ENCODE measurements at places on chromosomes 1 and 21.

GRCh38 chr1:165383599-165384405 is 27.3 kb upstream of the LMX1A start:
- no peak for DNase-seq

GRCh38 chr21:22211943-22212342 is 1213.7 kb downstream of the NCAM2 start:
- no peak for DNase-seq

DNA sequence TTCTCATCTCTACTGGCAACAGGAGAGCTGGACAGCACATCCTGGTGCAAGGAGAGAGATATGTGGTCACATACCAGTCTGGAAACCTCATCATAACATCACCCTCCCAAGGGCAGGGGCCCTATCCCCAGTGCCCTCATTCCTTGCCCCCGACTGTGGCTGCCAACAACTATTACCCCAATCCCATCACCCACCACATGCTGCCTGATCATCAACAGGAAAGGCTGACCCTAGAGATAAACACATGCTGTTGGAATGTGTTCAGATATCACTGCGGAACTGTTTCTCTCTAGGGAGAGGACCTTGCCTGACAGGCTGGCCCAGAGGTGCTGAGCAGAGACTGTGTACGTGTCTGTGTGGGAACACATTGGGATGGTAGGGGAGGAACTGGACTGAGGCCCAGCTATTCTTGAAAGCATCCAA is 4.5 kb upstream of the INKA2 start:
- no peak for DNase-seq

GRCh38 chr21:44477712-44478111 is 22.4 kb downstream of the LRRC3 start:
- no peak for DNase-seq

DNA sequence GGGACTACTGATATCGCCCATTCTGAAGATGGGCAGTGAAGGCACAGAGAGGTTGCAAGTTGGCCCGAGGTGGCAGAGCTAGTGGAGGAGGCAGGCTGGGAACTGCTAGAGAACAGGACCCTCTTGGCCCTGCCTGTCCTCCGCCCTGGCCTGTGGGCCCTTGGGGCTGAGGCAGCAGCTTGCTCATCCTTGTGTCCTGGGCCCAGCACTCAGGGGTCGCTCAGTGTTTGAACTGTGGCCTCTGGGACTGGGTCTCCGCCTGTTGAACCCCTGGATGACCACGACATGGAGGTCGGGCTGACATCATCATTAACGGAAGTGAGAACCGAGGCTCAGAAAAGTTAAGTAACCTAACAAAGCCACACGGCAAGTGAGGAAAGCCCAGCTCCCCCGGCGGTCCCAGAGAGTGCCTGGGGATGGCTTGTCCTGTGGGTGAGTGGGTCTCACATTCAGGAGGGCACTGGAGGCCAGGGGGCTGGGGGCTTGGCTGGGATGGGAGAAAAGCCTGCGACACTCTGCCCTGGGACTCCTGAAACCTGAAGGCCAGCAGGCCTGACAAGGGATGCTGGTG is 23.0 kb upstream of the DDOST start:
- no peak for DNase-seq

- peak; percentile 43 for DNase-seq
Observed at GRCh38 chr1:178451529-178451928, 45.2 kb downstream of the CLEC20A start.

DNA sequence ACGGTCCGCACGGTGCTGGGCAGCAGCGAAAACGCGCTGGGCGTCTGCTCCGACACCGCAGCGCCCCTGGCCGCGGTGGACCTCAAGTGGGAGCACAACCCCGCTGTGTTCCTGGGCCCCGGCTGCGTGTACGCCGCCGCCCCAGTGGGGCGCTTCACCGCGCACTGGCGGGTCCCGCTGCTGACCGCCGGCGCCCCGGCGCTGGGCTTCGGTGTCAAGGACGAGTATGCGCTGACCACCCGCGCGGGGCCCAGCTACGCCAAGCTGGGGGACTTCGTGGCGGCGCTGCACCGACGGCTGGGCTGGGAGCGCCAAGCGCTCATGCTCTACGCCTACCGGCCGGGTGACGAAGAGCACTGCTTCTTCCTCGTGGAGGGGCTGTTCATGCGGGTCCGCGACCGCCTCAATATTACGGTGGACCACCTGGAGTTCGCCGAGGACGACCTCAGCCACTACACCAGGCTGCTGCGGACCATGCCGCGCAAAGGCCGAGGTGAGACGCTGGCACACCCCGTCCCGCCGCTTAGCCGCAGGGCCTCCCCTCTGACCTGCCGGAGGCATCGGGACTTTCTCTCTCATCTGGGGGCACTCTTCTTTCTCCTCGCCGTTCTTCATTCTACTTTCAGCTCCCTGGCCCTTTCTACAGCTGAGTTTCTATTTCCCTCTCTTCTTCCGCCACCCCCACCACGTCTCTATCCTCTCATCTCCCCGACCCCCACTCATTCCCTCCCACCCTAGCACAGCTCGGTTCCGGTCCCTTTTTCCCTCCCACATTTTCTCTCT is 1.0 kb downstream of the NPR1 start:
- DNase-seq: no peak

- DNase-seq: no peak
Observed at GRCh38 chr1:9143250-9143649, 14.3 kb upstream of the GPR157 start.

GRCh38 chr1:66571789-66572188 is 37.8 kb downstream of the SGIP1 start:
- no peak for DNase-seq

DNA sequence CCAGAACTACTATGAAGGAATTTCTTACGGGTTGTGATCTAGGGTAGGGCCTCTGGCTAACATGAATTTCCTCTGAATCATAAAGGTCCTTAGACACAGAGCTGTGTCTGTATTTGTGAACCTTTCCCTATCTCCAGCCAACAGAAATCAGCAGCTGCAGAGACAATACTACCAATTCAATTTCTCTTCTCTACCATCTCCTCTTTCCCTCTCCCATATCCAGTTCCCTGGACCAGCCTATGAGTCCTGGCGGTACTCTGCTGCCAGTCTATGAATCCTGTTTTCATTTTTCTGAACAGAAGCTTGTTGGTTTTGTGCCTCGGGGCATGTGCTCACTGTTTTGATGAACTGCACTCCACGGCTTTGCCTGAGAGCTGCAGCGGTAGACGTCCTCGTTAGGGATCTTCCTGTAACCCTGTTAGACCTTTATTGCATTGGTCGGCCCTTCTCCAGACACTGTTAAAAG is 458.0 kb upstream of the VAMP3 start:
- no peak for DNase-seq

DNA sequence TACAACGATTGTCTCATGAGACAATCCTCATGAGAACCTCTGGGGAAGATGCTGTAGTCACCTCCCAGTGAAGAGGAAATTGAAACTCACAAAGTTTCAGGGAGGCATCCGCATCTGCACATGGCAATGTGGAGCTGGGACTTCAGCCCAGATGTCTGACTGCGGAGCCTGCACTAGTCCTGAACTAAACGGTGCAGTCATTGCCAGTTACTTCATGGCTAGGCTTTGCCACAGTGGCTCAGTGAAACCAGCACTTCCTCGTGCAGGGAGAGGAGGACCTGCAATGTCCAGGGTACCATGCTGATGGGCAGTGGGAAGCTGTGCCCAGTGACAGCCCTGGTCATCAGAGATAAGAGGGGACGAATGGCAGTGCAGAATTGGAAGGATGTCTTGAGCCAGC is 40.7 kb upstream of the ETS2 start:
- no peak for DNase-seq

DNA sequence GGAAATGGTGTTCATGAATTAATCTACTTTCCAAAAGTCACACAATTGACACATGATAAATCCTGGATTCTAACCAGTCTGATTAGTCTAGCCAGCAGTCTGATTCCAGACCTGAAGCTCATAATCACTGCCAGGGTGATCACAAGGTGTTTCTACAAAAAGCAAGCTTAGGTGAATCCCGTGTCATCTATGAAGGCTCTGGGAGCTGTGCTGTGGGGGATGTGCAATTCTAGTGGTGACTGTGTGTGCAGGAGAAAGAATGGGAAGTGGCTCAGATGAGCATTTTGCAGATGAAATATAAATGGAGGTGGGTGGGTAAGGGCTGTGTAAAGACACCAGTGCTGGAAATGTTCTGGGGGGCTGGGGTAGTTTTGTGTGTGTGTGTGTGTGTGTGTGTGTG is 1.8 kb upstream of the NPPB start:
- DNase-seq: no peak

DNA sequence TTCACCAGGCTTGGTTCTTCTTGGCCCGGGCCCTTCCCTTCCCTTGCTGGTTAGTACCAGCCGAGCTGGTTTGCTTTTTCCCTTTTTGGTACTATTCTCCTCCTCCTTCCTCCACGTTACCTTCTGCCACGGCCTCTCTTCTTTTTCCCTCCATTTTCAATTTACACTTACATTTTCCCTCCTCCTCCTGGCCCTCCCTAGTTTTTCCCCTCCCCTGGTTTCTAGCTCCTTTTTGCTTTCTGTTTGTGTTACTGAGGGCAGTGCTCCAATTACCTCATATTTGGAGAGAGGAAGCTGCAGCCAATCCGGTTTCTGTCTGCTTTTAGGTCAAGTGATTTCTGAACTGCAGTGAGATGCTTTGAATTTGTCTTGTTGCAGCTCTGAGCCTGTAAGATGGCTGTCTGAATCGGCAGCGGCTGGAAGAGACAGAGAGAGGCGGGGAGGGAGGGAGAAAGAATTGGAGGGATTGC is 63.7 kb downstream of the MACF1 start:
- no peak for DNase-seq

DNA sequence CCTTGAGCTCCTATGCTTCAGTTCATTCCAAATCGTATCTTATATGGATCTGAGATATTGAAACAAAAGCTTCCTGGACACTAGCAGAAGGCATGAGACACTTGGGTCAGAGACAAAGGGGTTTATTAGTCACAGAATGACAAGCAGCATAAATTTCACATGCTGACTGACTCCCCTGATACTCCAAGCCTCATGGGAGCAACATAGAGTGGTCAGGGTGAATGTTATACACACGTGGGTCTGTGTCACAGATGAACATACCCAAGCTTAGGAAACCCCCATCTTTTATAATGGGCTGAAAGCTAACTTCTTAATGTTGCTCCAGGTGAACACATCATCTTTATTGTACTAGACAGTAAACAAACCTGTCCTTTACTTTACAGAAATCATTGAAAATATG is 599.9 kb upstream of the RGS18 start:
- no peak for DNase-seq

DNA sequence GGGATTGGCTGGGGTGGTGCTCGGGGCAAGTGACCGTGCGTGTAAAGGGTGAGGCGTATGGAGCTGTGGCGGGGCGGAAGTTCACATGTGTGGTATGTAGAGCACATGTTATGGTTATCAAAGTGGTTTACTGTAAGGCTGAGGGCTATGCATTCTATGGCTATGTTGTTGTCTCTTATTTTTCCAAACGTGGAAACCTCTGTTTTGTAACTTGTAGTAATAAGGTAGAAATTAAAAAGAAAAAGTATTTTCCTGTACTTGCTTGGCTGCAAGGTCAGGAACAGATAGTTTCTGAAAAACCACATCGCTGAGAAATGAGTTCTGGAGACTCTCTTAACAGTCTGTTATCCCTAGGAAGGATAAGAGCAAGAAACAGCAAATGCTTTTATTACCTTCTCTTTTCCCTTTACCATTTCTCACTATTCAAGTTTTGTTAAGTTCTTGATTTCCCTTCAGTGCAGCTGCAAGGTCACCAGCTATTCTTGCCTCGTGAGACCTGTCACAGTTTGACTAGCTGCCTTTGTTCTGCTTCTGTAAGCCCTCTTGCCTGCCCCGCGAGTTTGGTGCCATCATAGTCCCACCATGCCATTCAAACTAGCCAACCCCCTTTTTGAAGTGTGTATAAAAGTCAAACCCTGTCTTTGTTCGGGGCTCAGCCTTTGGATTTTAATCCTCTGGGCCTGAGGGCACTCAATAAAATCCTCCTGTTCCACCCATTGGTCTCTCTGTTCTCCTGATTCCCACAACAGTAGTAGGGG is 9.5 kb downstream of the RNU1-2 start:
- DNase-seq: no peak

All from non-pigmented ciliary epithelial cell (primary cell).